Pericardium fibroblast (primary cell): ENCODE measurements at places on chromosomes 7 and 10. TPM values are rescaled to one million over a fixed set of nuclear protein-coding genes. Genes with fewer than 3 reads are reported as not detected.

The PRKCQ gene
- 0.09 and 0.12 TPM in 2 replicates for total RNA-seq

The GATA3 gene
- total RNA-seq: 0.35 TPM in 1 of 2 replicates, not detected in the other

The SMKR1 gene
- not detected in 2 replicates for total RNA-seq

The TCAF2 gene
- total RNA-seq: 1.8 and 3.4 TPM in 2 replicates

The USP54 gene
- 5.1 and 11.8 TPM in 2 replicates for total RNA-seq

The IDI2 gene
- not detected in 2 replicates for total RNA-seq

The NPC1L1 gene
- total RNA-seq: not detected in 2 replicates

The EPO gene
- not detected in 2 replicates for total RNA-seq

The EZH2 gene
- total RNA-seq: 2.3 and 3.8 TPM in 2 replicates

The PRKG1 gene
- 15.3 and 19.5 TPM in 2 replicates for total RNA-seq

The IRF5 gene
- not detected in 2 replicates for total RNA-seq

The NYAP1 gene
- 2.6 and 3.4 TPM in 2 replicates for total RNA-seq

The TMEM140 gene
- total RNA-seq: 0.47 and 6.3 TPM in 2 replicates

The FKBP9 gene
- total RNA-seq: 325 and 351 TPM in 2 replicates

The TMEM236 gene
- under 0.01 TPM in 1 of 2 replicates, not detected in the other for total RNA-seq

The ASB10 gene
- total RNA-seq: not detected in 2 replicates

The TRIM4 gene
- 30.2 and 40.9 TPM in 2 replicates for total RNA-seq

The DRGX gene
- total RNA-seq: not detected in 2 replicates

The PPP1R17 gene
- total RNA-seq: not detected in 2 replicates

The MINPP1 gene
- 33.0 and 35.6 TPM in 2 replicates for total RNA-seq

The ITIH5 gene
- 0.47 and 3.5 TPM in 2 replicates for total RNA-seq

The NPSR1 gene
- not detected in 2 replicates for total RNA-seq

The MAGI2 gene
- total RNA-seq: 4.0 and 6.3 TPM in 2 replicates

The PTTG1IP2 gene
- total RNA-seq: not detected in 2 replicates

The VPS37D gene
- total RNA-seq: 4.1 and 7.0 TPM in 2 replicates

The PDZD7 gene
- total RNA-seq: 0.35 and 1.4 TPM in 2 replicates

The LIPJ gene
- total RNA-seq: not detected in 2 replicates

The C1GALT1 gene
- 17.3 and 31.7 TPM in 2 replicates for total RNA-seq

The ST8SIA6 gene
- 1.6 TPM in 1 of 2 replicates, not detected in the other for total RNA-seq

The GRM3 gene
- not detected in 2 replicates for total RNA-seq

The JCAD gene
- total RNA-seq: 11.3 and 16.6 TPM in 2 replicates

The FRAT1 gene
- 2.7 and 5.5 TPM in 2 replicates for total RNA-seq

The ZNF22 gene
- 9.8 and 18.2 TPM in 2 replicates for total RNA-seq

The ZNF138 gene
- 1.6 and 3.2 TPM in 2 replicates for total RNA-seq

The GIMAP5 gene
- total RNA-seq: not detected in 2 replicates

The LBX1 gene
- under 0.01 TPM in 1 of 2 replicates, not detected in the other for total RNA-seq

The PRRT4 gene
- 1.5 and 3.5 TPM in 2 replicates for total RNA-seq

The CYP2W1 gene
- 0.12 and 4.8 TPM in 2 replicates for total RNA-seq

The BCL7B gene
- total RNA-seq: 20.1 and 37.5 TPM in 2 replicates

The ELOVL3 gene
- total RNA-seq: 0.68 and 1.2 TPM in 2 replicates

The MPP7 gene
- 0.51 TPM in 1 of 2 replicates, not detected in the other for total RNA-seq

The AKR1D1 gene
- not detected in 2 replicates for total RNA-seq

The ENTPD1 gene
- total RNA-seq: 2.3 TPM in 1 of 2 replicates, not detected in the other

The GFRA1 gene
- total RNA-seq: 1.6 and 2.0 TPM in 2 replicates

The EVX1 gene
- total RNA-seq: not detected in 2 replicates

The MYL10 gene
- not detected in 2 replicates for total RNA-seq
